Urinary bladder (tissue), 4 donors: ENCODE measurements at places on chromosomes 16 and 17. TPM values are rescaled to one million over a fixed set of nuclear protein-coding genes. Genes with fewer than 3 reads are reported as not detected.

DNA sequence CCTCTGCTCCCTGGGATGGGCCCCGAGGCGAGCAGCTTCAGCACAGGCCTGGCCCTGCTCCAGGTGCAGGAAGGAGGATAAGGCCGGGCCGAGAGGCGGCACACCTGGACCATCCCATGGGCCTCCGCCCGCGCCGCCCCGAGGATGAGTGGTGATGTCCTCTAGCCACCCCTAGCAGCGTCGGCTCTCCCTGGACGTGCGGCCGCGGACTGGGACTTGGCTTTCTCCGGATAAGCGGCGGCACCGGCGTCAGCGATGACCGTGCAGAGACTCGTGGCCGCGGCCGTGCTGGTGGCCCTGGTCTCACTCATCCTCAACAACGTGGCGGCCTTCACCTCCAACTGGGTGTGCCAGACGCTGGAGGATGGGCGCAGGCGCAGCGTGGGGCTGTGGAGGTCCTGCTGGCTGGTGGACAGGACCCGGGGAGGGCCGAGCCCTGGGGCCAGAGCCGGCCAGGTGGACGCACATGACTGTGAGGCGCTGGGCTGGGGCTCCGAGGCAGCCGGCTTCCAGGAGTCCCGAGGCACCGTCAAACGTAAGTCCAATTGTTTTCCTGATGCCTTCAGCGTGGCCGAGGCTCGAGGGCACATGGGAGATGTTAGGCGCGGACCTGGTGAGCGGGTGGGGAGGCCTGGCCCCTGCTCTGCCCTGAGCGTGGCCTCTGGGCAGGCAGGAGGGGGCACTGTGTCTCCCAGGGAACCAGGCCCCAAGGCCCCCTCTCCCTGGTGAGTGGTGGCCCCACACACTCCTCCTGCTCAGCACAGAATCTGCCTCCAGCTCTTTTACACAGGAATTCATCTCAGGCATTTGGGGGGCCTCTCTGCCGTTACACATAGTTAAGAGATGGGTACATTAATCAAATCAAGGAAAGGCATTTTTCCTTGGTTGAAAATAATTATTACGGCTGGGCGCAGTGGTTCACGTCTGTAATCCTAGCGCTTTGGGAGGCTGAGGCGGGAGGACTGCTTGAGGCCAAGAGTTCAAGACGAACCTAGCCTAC is 855 bp downstream of the TMEM204 start:
- no peak for DNase-seq

DNA sequence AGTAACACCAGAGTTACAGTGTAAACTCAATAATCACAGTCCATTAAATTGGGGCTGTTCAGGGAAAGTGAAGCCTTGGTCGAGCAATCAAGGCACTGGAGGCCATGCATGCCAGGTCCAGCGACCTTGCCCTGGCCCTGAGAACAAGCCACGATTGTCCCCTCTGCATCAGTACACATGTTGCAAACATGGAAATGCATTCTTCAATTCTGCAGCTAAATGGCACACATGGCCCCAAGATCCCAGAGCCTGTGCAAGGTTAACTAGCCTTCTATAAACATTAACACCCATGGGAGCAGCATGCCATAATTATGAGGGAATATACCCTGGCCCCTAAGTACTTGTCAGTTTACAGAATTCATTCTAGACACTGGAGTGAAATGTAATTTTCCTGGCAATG is 204.7 kb downstream of the HS3ST3B1 start:
- no peak for DNase-seq

GRCh38 chr16:49789616-49790015 is 66.3 kb downstream of the ZNF423 start:
- DNase-seq, result no peak

- DNase-seq, result no peak
Measured at GRCh38 chr17:13864521-13864920, 204.8 kb upstream of the COX10 start.

DNA sequence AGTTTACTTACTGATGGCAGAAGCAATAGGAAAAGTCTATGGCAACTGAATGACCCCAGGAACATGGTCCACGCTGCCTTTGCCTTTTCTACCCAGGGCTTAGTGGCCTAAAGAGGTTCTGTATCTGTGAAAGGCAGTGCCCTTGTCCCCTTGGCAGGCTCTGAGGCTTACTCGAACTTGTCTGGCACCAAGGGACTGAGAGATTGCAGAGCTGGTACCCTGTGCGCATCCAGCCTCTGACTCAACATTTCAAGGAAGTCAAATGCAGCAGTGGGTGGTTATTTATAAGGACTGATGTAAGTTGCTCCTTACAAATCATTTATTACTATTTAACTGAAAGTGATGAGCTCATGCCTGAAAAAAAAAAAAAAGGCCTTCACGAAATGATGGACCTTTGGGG is 299.9 kb upstream of the MYOCD start:
- DNase-seq, result no peak

GRCh38 chr17:61382796-61383688 is 16.6 kb upstream of the TBX2 start:
- DNase-seq, result no peak

- DNase-seq, result no peak
Measured at GRCh38 chr16:73326770-73327470, 279.0 kb upstream of the ZFHX3 start.

Gene KRT26
- not detected for polyA plus RNA-seq

Gene CDT1
- polyA plus RNA-seq, result 1.5 TPM
